Endothelial cell of umbilical vein (primary cell): ENCODE measurements at places on chromosomes 16 and 17. TPM values are rescaled to one million over a fixed set of nuclear protein-coding genes. Genes with fewer than 3 reads are reported as not detected.

DNA sequence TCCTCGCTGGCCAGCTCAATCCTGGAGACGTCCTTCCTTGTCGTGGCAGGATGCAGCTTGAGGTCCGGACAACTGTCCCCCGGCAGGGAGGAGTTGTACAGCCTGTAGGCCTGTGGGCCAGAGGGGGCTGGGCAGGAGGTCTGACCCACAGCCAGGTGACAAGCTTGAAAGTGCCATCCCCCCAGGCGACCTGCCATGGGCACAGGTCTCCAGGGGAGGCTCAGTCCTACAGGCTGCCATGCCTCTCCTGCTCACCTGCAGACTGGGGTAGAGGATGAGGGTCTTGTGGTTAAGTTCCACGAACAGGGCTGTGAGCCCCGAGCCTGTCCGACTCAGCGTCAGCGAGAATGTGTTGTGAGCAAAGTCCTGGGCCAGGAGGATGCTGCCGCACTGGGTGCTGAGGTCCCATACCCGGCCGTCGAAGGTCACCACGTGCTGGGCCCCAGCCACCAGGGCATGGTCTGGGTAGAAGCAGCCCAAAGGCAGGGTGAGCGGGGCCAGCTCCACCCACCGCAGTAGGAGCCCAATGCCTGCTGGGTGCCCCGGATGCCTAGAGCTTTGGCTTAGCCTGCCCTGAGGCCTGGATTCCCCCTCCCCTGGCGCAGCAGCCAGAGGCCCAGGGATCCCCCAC, 39.8 kb downstream of the RMI2 start:
- DNase-seq = no peak

DNA sequence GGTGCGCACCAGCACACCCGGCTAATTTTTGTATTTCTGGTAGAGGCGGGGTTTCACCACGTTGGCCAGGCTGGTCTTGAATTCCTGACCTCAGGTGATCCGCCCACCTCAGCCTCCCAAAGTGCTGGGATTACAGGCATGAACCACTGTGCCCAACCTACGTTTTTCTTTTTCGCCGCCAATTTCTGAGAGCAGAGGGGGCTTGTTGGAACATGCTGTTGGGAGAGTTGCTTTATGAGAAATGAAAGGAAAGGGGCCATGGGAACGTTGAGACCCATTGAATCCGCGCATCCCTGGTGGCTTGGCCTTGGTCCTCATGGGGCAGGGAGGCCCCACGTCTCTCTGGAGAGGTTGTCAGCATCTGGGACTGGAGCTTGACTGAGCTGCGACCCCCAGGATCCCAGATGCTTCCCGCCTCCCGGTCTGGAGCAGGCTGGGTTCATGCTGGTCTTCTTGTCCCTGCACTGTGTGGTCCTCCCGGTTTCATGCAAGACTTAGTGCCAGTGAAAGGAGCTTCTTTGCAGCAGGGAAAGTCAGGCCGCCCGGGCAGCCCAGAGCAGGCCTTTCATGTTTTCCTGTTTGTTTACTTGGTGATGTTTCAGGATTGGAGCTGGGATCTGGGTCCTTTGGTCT, 22.8 kb downstream of the CRISPLD2 start:
- DNase-seq = no peak

The AOC3 gene
- 0.27 and 0.44 TPM in 2 replicates for total RNA-seq

The NQO1 gene
- 301 and 345 TPM in 2 replicates for total RNA-seq

The KCNG4 gene
- not detected in 2 replicates for total RNA-seq
